CD4-positive, alpha-beta T cell treated with Interleukin-17A for 1 hour (primary cell): ENCODE measurements at places on chromosomes 7 and 10.

- DNase-seq = no peak
These were observed 190.4 kb downstream of the MGMT start for GRCh38 chr10:129657297-129658017.

DNA sequence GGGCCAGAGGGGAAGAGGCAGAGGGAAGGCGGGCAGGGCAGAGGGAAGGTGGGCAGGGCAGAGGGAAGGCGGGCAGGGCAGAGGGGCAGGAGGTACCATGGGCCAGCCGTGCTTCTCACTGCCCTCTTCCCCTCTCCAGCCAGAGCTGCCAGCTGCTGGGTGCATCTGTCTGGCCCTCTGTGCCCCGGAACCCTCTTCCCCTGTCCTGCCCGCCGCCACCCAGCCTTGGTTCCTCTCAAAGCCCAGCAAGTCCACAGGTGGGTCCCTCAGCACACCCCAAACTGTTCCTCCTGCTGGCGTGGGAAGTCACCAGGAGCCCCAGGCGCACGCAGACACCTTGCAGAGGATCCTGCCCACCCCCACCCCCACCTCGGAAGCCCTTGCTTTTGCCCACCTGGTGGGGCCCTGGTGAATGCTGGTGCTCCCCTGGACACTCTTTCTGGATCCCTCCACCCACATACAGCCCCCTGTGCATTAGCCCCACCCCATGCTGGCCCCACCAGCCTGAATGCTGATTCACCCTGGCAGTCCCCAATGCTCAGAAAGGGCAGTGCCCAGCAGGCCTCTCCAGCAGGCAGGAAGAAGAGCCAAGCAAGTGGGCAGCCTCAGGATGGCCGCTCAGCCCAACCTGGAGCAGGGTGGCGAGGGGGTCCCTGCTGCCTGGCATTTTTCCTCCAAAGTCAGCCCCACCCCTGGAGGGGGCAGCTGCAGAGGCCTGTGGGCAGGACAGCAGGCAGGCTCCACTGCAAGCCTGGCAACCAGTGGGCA is 1.9 kb upstream of the PWWP2B start:
- DNase-seq = no peak

GRCh38 chr7:130949550-130949949 is 215.5 kb upstream of the KLF14 start:
- DNase-seq = peak; percentile 24

- peak; percentile 11 for DNase-seq
These were observed 9.5 kb downstream of the GLI3 start for GRCh38 chr7:42227541-42227935.

DNA sequence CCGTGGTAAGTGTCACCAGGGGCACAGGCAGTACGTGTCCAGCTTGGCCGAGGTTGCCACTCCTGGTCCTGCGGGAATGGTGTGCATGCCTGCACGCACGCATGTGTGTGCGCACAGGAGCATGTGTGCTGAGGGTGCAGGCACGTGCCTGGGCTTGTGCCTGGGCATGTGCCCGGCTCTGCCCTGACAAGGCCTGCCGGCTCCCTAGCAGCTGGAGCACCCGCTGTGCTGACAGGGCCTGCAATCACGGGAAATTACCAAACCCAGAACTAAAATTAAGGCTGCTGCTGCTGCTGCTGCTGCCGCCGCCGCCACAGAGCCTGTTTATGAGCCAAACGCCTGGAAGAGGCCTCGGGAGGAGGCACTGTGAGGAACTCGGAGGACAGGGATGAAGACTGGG is 28.7 kb downstream of the GHRHR start:
- DNase-seq = no peak

DNA sequence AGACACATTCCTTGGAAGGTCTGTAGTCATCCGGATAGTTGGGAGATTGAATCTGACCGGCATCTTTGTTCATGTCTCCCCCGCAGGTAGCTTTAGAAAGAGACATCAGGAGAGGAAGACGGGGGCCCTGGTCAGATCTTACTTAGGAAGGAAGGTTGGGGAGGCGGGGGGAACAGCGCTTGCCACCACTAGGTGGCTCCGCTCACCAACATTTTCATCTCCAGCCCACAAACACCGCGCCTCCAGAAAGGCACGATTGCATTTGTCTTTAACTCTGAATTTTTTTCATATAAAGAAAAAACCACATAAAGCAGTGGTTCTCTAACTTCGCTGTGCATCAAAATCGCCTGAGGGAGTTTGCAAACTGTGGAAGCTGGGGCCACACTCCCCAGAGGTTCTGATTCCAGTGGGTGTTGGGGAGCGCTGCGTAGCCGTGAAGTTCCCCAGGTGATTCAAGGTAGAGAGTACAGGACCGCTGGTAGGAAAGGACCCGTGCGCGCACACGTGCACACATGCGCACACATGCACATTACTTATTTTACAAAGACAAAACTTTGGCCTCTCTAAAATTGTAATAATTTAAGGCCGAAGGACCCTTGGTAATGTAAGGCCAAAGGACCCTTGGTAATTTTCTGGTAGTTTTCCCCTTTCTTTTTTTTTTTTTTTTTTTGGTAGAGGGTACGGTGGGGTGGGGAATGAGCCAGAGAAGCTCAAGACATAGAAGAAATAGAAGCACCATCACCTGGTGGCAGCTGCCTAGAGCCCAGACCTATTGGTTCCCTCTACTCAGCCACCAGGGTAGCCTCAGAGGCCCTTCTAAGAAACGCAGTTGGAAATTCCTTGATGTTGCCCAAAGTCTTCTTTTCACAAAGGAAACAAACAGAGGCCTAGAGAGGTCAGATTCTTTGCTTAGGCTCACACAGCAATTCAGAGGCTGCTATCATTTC is 37.4 kb upstream of the OPALIN start:
- peak; percentile 53 for DNase-seq

DNA sequence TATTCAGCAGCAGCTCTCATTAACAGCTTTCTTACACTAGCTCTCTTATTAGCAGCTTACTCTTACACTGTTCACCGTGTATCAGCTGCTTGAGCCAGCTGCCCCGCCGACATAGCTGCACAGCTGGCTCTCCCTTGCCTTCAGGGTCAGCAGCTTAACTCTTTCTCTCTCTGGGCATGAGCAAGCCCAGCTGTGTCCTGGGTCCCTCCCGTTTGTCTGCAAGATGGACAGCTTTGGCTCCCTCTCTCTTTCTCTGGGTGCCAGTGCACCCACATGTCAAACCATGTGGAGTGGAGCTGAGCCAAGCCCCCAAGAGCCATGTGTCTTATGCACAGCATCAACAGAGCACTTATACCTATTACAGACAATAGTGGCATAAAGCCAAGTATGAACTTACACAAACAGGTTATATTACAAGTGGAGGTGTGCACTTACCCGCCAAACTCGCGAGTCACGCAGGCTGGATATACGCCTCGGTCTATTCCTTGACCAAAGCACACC is 35.7 kb upstream of the MTPAP start:
- no peak for DNase-seq

DNA sequence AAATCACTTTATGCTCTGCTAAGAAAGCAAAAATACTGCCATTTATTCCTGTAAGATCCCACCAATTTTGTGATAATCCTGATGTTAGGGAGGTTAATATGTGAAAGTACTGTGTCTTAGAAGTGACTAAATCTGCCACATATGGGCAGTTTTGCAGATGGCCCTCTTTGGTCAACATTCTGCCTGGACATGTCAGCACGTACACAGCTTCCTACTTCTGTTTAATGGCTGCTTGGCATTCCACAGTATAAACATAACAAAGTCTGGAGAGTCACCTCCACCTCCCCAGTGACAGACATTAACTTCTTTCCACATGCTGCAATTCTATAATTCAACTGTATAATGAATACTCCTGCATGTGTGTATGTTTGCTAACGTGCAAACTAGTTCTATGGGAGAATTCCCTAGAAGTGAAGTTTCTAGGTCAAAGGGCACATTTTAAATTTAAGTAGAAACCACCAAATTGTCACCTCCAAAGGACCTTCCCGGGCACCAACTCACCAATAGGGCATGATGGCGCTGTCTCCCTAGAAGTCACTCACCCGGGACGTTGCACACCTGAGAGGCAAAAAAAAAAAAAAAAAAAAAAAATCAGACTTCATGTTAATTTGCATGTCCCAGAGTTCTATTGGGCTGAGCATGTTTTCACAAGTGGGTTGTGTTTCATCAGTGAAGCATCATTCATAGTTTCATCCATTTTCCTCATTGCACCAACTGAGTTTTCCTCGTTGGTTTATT is 38.9 kb downstream of the MKI67 start:
- DNase-seq = no peak

GRCh38 chr10:3419719-3420495 is 247.3 kb upstream of the PITRM1 start:
- DNase-seq = peak; percentile 10

DNA sequence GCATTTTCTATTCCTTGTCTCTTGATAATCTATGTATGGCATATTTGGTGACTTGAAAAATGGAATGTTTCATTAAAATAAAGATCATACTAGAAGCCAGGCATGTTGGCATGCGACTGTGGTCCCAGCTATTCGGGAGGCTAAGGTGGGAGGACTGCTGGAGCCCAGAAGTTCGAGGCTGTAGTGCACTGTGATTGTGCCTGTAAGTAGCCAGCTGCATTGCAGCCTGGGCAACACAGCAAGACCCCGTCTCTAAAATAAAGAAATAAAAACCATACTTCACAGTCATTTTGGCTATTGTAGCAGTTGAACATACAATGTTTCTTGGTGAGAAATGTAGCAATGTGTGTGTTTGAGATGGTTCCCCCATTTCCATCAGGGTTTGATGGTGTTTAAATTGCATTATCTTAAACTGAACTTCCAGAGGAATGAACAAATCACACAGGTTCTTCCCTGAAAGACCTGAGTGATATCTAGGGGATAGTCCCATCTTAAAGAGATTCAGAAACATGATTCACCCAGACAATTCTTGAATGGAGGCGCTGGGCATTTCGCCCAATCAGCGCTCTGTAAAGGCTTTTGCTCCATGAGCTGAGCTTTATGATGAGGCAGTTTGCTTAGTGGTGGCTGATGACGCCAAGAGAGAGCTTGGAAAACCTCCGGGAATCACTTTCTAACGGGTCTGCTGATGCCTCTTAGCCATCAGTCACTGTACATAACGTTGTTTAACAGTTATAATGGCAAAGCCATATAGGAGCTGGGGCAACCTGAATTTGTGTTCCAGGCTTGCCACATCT is 19.4 kb upstream of the BTBD16 start:
- no peak for DNase-seq

DNA sequence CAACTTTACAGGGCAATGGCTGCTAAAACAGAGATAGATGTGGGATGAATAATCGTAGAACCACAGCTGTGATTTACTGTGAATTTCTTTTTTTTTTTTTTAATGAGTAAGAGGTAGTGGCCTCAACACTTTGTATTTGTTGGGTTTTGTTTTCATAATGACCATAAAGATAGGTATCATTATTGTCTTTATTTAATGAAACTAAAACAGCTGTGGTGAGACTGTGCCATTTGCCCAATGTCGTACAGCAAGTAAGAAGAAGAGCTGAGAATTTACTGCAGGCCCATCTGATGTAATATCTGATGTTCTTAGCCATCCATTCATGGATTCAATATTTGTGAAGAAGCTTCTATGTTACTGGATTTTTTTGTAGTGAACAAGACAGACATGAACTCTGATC is 271.2 kb downstream of the IPMK start:
- no peak for DNase-seq

DNA sequence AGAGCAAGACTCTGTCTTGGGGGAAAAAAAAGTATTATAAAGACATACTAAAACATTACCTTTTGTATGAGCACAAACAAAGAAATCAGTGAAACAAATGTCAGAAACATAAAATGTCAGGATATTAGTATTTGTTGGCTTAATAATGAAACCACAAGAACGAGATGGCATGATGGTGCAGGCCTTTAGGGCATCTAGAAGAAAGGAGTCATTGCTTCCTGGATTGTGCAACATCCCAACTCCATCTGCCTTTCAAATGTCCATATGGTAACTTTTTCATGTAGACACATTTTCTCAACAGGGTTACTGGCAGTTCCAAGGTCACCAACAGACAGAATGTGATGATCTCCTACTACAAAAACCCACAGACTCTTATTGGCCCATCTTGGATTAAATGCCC is 96.6 kb downstream of the ZNF248 start:
- no peak for DNase-seq

DNA sequence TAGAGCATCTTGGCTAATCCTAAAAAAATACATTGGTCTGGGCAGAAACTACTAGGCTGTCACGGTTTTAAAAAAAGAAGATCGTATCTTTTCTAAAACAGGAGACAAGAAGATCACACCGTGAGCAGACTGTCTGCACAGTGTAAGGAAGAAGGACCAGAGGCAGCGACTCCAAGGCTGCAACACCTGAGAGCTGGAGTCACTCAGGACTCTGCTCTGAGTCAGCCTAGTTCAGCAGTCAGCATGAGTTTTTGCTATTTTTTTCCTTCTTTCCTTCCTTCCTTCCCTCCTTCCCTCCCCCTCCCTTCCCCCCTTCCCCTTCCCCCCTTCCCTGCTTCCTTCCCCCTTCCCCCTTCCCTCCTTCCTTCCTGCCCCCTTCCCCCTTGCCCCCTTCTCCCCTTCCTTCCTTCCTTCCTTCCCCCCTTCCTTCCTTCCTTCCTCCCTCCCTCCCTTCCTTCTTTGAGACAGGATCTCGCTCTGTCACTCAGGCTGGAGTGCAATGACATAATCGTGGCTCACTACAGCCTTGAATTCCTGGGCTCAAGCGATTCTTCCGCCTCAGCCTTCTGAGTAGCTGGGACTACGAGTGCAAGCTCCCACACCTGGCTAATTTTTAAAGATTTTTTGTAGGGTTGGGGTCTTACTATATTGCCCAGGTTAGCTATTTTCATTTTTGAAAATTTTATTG is 24.4 kb downstream of the BAG3 start:
- DNase-seq = no peak

DNA sequence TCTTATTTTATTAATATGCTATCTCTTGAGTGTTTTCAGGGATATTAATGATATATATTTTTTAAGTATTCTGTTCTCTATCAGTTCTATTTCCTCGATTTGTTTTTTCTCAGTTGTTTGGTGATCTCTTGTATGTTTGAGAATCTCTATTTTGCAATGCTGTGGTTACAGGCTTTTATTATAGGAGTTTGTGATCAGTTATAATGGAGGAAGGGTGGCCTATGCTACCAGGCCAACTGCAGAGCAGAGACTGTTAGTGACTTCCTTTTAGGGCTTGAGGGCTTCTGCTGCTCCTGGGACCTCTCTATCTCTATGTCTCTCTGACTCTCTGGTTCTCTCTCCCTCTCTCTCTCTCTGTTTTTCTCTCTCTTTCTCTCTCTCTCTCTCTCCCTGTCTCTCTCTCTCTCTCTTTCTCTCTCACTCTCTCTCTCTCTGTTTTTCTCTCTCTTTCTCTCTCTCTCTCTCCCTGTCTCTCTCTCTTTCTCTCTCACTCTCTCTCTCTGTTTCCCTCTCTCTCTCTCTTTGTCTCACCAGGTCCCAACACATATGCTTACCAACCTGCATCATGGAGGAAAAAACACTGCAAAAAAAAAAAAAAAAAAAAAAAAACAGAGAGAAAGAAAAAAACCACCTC is 69.4 kb upstream of the CAV2 start:
- no peak for DNase-seq
